ENCODE measurements at places on chromosomes 16 and 17. TPM values are rescaled to one million over a fixed set of nuclear protein-coding genes. Genes with fewer than 3 reads are reported as not detected.

Gene NOXO1
- total RNA-seq, result 1.8 TPM

Gene DNASE1L2
- total RNA-seq, result 3.2 TPM

Gene KRTAP2-1
- total RNA-seq, result not detected

Gene KRT31
- not detected for total RNA-seq

Gene SHBG
- total RNA-seq, result not detected

Gene KRT36
- total RNA-seq, result not detected

Gene TPSD1
- total RNA-seq, result not detected

Gene CIBAR2
- total RNA-seq, result not detected

Gene UTS2R
- total RNA-seq, result not detected

Gene SLC2A4
- not detected for total RNA-seq

Gene MYH3
- 3.6 TPM for total RNA-seq

DNA sequence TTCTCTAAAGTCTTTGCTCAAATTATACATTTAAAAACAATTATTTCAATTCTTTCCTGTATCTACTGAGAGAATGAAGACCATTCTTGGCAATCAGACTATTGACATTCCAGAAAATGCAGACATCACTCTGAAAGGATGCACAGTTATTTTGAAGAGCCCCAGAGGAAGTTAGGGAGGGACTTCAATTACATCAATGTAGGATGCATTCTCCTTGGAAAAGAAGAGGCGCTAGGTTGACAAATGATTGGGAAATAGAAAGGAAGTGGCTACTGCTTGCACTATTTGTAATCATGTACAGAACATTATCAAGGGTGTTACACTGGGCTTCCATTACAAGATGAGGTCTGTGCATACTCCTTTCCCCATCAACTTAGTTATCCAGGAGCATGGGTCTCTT is 74.3 kb downstream of the SSH2 start:
- H3K36me3 ChIP-seq, result peaks cover 19% of the 10 kb centered on the region
- H3K4me1 ChIP-seq, result peaks cover 6% of the 10 kb centered on the region
- H3K27ac ChIP-seq, result no peak overlapping the region
- no peaks in the 10 kb centered on the region for H3K27me3 ChIP-seq
- DNase-seq, result no peak
- H3K4me3 ChIP-seq, result no peak overlapping the region

- no peak overlapping the region for H3K4me3 ChIP-seq
- H3K4me1 ChIP-seq, result peaks cover 25% of the 10 kb centered on the region
- peak; percentile 20 for DNase-seq
- H3K27ac ChIP-seq, result no peak overlapping the region
- H3K36me3 ChIP-seq, result peaks cover 21% of the 10 kb centered on the region
- no peaks in the 10 kb centered on the region for H3K27me3 ChIP-seq
Measured at GRCh38 chr16:89112377-89113151, 18.9 kb downstream of the ACSF3 start.

- H3K4me1 ChIP-seq, result peaks cover 5% of the 10 kb centered on the region
- no peak overlapping the region for H3K27ac ChIP-seq
- no peak overlapping the region for H3K4me3 ChIP-seq
- no peaks in the 10 kb centered on the region for H3K36me3 ChIP-seq
Measured at GRCh38 chr17:38420518-38420917, 7.7 kb upstream of the ARHGAP23 start.

DNA sequence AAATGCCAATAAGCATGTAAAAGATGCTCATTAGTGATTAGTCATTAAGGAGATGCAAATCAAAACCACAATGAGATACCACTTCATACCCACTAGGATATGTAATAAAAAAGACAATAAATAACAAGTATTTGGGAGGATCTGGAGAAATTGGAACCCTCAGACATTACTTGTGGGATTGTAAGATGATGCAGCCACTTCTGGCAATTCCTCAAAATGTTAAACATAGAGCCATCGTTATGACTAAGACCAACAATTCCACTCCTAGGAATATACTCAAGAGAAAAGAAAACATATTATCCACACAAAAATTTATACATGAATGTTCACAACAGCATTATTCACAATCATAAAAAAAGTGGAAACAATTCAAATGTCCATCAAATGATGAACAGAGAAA is 336.2 kb upstream of the PMFBP1 start:
- no peaks in the 10 kb centered on the region for H3K36me3 ChIP-seq
- DNase-seq, result no peak
- H3K4me3 ChIP-seq, result no peak overlapping the region

DNA sequence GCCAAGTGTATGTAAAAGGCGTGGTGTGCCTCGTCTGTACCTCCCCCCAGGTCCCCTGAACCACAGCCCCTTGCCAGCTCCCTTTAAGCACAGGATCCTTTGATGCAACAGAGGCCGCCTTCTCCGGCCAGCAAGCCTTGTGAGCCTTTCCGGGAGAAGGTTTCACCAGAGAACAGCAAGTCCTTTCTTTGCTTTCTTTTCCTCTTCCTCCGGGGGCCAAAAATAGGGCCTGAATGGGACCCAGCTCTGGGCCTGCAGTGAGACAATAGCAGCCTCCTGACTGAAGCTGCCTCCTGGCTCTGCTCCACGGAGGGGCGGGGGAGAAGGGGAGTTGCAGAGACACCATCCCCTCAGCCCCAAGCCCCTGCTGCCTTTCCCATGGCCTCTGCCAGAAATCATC is 9.0 kb downstream of the ADGRG1 start:
- no peak overlapping the region for H3K27ac ChIP-seq
- no peak for DNase-seq
- no peak overlapping the region for H3K4me3 ChIP-seq
- peaks cover 5% of the 10 kb centered on the region for H3K4me1 ChIP-seq
- no peaks in the 10 kb centered on the region for H3K36me3 ChIP-seq

- H3K4me3 ChIP-seq, result no peak overlapping the region
- H3K27ac ChIP-seq, result no peak overlapping the region
- no peaks in the 10 kb centered on the region for H3K36me3 ChIP-seq
- no peak for DNase-seq
Measured at GRCh38 chr17:80481284-80482057, 5.1 kb upstream of the NPTX1 start.

GRCh38 chr17:9175700-9176467 is 154.6 kb downstream of the NTN1 start:
- no peaks in the 10 kb centered on the region for H3K4me1 ChIP-seq
- H3K27me3 ChIP-seq, result no peaks in the 10 kb centered on the region
- no peak overlapping the region for H3K4me3 ChIP-seq
- no peak overlapping the region for H3K27ac ChIP-seq
- no peak for DNase-seq

GRCh38 chr16:72464597-72465368 is 292.8 kb upstream of the PMFBP1 start:
- no peaks in the 10 kb centered on the region for H3K27me3 ChIP-seq
- no peak overlapping the region for H3K4me3 ChIP-seq
- H3K27ac ChIP-seq, result no peak overlapping the region
- H3K36me3 ChIP-seq, result peaks cover 10% of the 10 kb centered on the region

- no peaks in the 10 kb centered on the region for H3K4me1 ChIP-seq
- no peak for DNase-seq
- H3K4me3 ChIP-seq, result no peak overlapping the region
- H3K36me3 ChIP-seq, result no peaks in the 10 kb centered on the region
Measured at GRCh38 chr16:6949240-6949639, 383.4 kb upstream of the RBFOX1 start.

DNA sequence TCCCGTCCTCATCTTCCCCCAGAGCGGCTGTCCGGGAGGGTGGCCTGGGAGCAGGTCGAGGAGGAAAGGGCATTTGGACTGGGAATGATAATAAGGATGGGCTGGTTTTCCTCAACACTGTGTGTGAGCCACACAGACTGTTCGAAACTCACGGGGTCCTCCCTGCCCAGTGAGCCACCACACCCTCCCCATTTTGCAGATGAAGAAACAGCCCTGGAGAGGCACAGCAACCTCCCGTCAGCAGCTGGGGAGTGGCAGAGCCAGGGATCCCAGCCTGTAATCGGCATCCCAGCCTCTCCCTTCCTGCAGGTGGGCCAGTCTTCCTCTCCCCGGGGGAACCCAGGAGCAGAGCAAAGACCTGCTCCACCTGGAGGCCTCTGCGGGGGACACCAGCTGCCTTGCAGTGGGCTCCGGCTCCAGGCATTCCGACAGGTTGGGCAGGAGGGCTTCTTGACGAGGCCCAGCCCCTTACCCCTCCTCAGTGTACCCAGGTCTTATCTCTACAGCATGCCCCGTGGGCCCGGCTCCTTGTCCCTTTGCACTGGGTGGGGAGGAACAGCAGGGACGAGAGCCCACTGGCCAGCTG is 23.8 kb downstream of the ENGASE start:
- no peak for DNase-seq
- H3K4me3 ChIP-seq, result no peak overlapping the region
- peaks cover 18% of the 10 kb centered on the region for H3K27me3 ChIP-seq
- no peaks in the 10 kb centered on the region for H3K36me3 ChIP-seq
- H3K4me1 ChIP-seq, result no peaks in the 10 kb centered on the region
- H3K27ac ChIP-seq, result no peak overlapping the region
